ENCODE measurements at places on chromosomes 5 and 9. TPM values are rescaled to one million over a fixed set of nuclear protein-coding genes. Genes with fewer than 3 reads are reported as not detected.

- H3K27ac ChIP-seq = no peak overlapping the region
- DNase-seq = no peak
- H3K4me3 ChIP-seq = no peak overlapping the region
These were observed 211.9 kb upstream of the IRX4 start for GRCh38 chr5:2094616-2094995.

DNA sequence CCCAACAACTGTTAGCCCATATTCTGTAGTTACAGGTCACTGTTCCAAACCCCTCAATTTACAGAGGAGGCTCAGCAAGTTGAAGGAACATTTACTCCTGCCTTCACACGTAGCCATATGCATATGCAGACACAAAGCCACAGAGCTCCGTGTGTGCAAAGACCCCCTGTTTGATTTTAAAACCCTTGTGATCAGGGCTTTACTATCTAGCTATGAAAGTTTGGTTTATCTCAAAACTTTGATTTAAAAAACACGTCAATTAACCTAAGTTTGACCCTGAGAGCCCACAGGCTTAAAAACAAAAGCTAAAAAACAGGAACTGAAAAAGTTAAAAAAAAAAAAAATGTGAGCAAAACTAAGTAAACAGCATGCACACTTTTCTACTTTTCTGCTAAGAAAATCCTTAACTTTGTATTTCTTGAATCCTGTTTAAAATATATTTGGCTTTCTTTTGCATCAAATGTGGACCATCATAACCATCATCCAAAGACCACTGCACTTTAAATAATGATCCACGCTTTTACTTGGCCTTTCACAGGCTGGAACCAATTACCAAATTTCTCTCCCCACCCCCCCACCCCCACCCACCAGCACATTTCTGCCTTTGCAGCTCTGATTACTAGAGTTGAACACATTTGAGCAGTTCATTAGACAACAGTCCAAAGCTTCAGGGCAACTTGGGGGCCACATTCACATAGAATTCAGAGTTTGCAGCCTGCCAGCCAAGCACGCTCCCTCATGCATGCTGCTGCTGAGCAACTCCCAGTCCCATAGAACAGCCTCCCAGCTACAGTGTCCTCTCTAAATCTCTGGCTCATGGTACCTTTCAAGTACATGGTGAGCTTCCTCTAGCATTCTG, 128.8 kb upstream of the MAP3K1 start:
- H3K4me1 ChIP-seq = no peaks in the 10 kb centered on the region
- no peak overlapping the region for H3K27ac ChIP-seq
- H3K36me3 ChIP-seq = no peaks in the 10 kb centered on the region
- no peak overlapping the region for H3K4me3 ChIP-seq
- no peak for DNase-seq

GRCh38 chr5:161765611-161766010, 80.1 kb downstream of the GABRA6 start:
- H3K4me1 ChIP-seq = no peaks in the 10 kb centered on the region
- no peaks in the 10 kb centered on the region for H3K27me3 ChIP-seq
- H3K27ac ChIP-seq = no peak overlapping the region
- no peak overlapping the region for H3K4me3 ChIP-seq

GRCh38 chr9:129900263-129901027, 65.2 kb downstream of the USP20 start:
- H3K4me1 ChIP-seq = no peaks in the 10 kb centered on the region
- no peaks in the 10 kb centered on the region for H3K27me3 ChIP-seq
- H3K36me3 ChIP-seq = peaks cover 43% of the 10 kb centered on the region
- DNase-seq = no peak
- no peak overlapping the region for H3K27ac ChIP-seq

Gene AGPAT2
- total RNA-seq = 28.3 TPM

DNA sequence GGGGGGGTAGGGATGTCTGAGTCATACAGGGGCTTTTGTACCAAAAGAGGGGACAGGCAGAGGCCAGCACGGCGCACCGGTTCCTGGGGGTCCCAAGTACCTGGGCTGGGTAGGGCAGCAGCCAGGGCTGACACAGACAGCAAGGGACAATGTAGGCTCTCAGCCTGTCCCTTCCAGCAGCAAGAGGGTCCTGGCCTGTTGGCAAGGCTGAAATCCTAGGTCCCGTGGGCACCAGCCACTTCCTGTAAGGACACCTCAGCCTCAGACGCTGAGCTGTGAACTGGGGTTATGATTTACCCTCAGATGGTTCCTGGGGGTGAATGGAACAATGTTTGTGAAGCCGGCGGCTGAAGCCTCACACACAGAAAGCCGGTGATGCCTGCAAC, 41.3 kb downstream of the NACC2 start:
- no peak for DNase-seq
- H3K4me1 ChIP-seq = no peaks in the 10 kb centered on the region
- no peak overlapping the region for H3K27ac ChIP-seq
- H3K4me3 ChIP-seq = no peak overlapping the region

All from H9 (cell line).